Hair follicular keratinocyte (primary cell): ENCODE measurements at places on chromosomes 5 and 9. TPM values are rescaled to one million over a fixed set of nuclear protein-coding genes. Genes with fewer than 3 reads are reported as not detected.

SHOC1 gene
- total RNA-seq = 0.04 TPM in 1 of 2 replicates, not detected in the other

NIPSNAP3A gene
- 29.8 and 46.9 TPM in 2 replicates for total RNA-seq

MORN5 gene
- not detected in 2 replicates for total RNA-seq

DIPK1B gene
- 0.08 and 0.47 TPM in 2 replicates for total RNA-seq

TRUB2 gene
- 15.0 and 22.2 TPM in 2 replicates for total RNA-seq

ARHGEF28 gene
- 29.5 and 39.7 TPM in 2 replicates for total RNA-seq

FOXE1 gene
- total RNA-seq = 12.4 and 16.9 TPM in 2 replicates

PRR16 gene
- total RNA-seq = 0.39 and 0.42 TPM in 2 replicates

SHC3 gene
- 0.04 and 0.94 TPM in 2 replicates for total RNA-seq

DBH gene
- not detected in 2 replicates for total RNA-seq

CDH18 gene
- total RNA-seq = not detected in 2 replicates

NR5A1 gene
- total RNA-seq = not detected in 2 replicates

KIF24 gene
- 1.2 and 3.2 TPM in 2 replicates for total RNA-seq

GALNT12 gene
- total RNA-seq = 0.86 and 0.87 TPM in 2 replicates

SLC6A19 gene
- total RNA-seq = not detected in 2 replicates

MAMDC4 gene
- 2.6 and 3.1 TPM in 2 replicates for total RNA-seq

TLE1 gene
- total RNA-seq = 31.6 and 33.1 TPM in 2 replicates

BAAT gene
- not detected in 2 replicates for total RNA-seq

SPATA31A3 gene
- total RNA-seq = not detected in 2 replicates

COL5A1 gene
- 10.5 and 10.9 TPM in 2 replicates for total RNA-seq

GLRA1 gene
- not detected in 2 replicates for total RNA-seq

TPPP gene
- 0.49 and 0.94 TPM in 2 replicates for total RNA-seq

HMCN2 gene
- not detected in 2 replicates for total RNA-seq

IL33 gene
- total RNA-seq = 1.2 and 2.0 TPM in 2 replicates

CXCL14 gene
- total RNA-seq = 7.6 and 15.5 TPM in 2 replicates

BTNL3 gene
- not detected in 2 replicates for total RNA-seq

C5orf52 gene
- not detected in 2 replicates for total RNA-seq

COL23A1 gene
- 0.16 TPM in 1 of 2 replicates, not detected in the other for total RNA-seq

ZNF483 gene
- 1.2 and 2.2 TPM in 2 replicates for total RNA-seq

MYO10 gene
- total RNA-seq = 41.3 and 52.7 TPM in 2 replicates

C1QTNF3 gene
- 0.16 TPM in 1 of 2 replicates, not detected in the other for total RNA-seq

HEMGN gene
- total RNA-seq = not detected in 2 replicates

FOXI1 gene
- total RNA-seq = not detected in 2 replicates

MYOT gene
- total RNA-seq = not detected in 2 replicates

PELO gene
- total RNA-seq = 18.0 and 18.3 TPM in 2 replicates

ATP10B gene
- total RNA-seq = 0.11 TPM in 1 of 2 replicates, not detected in the other

TMEM252 gene
- total RNA-seq = not detected in 2 replicates

TRPM6 gene
- total RNA-seq = 0.08 and 0.47 TPM in 2 replicates

MYMK gene
- total RNA-seq = not detected in 2 replicates

ZFP2 gene
- 0.23 TPM in 1 of 2 replicates, not detected in the other for total RNA-seq

NFIB gene
- 19.4 and 21.3 TPM in 2 replicates for total RNA-seq

OR1J2 gene
- not detected in 2 replicates for total RNA-seq

HRH2 gene
- not detected in 2 replicates for total RNA-seq

SLC34A3 gene
- not detected in 2 replicates for total RNA-seq

DND1 gene
- total RNA-seq = 0.78 and 1.6 TPM in 2 replicates
